Stimulated activated CD4-positive, alpha-beta T cell treated with anti-CD3 and anti-CD28 coated beads, TNF-alpha, amount 100 ng/mL, for 24 hours (primary cell): ENCODE measurements at places on chromosomes 7 and 10.

- no peak for DNase-seq
Observed at GRCh38 chr10:45589009-45589408, 83.6 kb downstream of the ZFAND4 start.

GRCh38 chr10:112143420-112143819 lies 40.1 kb downstream of the GPAM start:
- no peak for DNase-seq

- DNase-seq: no peak
Observed at GRCh38 chr7:79320741-79321473, 132.6 kb downstream of the MAGI2 start.

DNA sequence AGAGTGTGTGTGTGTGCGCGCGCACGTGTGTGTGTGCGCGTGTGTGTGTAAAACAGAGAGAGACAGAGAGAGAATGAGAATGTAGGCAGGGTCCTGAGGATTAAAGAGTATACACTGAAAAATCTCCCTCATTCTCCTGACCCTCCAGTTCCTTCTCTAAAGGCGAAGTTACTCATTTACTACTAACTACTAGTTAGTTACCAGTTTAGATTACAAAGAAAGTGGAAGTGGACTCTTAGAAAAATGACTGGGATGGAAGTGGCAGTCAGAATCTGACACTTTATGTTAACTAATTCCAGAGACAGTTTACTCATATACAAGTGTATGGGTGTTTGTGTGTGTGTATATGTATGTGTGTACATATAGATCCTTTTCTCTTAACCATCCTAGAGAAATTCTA lies 146.5 kb upstream of the LRRN3 start:
- DNase-seq: no peak

- no peak for DNase-seq
Observed at GRCh38 chr10:56212951-56213350, 148.1 kb downstream of the ZWINT start.

DNA sequence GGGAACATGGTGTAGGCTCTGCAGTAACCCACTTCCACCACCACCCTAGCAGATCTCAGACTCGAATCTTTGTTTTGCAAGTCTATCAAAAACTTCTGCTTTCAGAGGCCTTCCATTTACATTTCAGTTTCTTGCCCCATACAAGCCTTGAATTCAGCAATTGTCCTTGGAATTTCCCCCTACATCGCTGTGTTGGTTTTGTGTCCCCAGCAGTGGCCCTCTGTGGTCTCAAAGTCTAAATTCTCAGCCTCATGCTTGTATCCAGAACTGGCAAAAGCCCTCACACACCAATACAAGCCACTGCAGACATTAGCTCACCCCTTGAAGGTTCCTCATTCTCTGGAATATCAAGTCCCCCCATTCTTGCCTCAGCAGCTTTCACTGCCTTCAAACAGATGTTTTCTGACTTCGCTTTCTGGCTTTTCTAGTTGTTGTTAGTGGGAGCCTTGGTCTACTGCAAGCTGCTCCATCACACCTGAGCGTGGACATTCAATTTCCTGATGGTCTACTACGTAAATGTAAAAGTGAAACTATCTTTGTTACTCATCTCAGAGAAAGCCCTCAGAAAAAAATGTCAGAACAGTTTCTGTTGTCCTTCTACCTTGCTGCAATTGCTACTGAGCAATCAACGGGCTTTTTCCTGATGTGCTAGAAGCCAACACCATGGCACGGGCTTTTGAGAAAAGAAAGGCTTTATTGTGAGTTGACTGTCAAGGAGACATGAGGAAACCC lies 1.8 kb upstream of the NUB1 start:
- DNase-seq: no peak

GRCh38 chr10:89921403-89921802 lies 220.0 kb downstream of the KIF20B start:
- DNase-seq: no peak

- peak; percentile 22 for DNase-seq
Observed at GRCh38 chr10:100482181-100482833, 19.5 kb downstream of the WNT8B start.

GRCh38 chr7:120462991-120463390 lies 190.0 kb downstream of the KCND2 start:
- DNase-seq: no peak

DNA sequence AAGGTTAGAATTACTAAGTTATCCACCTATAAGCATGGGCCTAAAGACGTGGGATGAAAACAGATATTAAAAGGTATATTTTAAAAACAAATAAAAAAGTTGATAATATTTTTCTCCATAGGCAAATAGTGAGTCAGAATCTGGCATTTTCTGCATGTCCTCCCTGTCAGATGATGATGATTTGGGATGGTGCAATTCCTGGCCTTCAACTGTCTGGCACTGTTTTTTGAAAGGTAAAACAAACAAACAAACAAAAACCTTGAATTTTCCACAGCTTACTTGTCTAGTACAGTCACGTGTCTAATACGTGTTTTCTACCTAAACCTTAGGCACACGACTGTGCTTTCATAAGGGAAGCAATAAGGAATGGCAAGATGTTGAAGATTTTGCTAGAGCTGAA lies 17.4 kb downstream of the HBP1 start:
- DNase-seq: no peak

- DNase-seq: no peak
Observed at GRCh38 chr7:20440472-20441105, 109.9 kb downstream of the ITGB8 start.

GRCh38 chr10:117264782-117265181 lies 23.9 kb downstream of the SLC18A2 start:
- no peak for DNase-seq

- DNase-seq: peak; percentile 55
Observed at GRCh38 chr10:132185601-132186487, 904 bp upstream of the DPYSL4 start.

DNA sequence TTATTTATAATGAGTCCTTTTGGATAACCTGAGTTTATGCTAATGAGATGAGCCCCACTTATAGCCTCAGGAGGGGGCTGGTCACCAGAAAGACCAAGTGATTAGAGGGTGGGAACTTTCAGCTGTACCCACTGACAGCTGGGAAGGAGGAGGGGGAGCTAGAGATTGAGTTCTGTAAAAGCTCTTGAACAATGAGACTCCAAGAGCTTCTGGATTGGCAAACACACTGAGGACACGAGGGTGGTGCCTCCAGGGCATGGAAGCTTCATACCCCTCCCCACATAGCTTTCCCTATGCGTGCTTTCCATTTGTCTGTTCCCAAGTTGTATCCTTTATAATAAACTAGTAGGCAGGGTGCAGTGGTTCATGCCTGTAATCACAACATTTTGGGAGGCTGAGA lies 20.3 kb downstream of the MRPS24 start:
- no peak for DNase-seq

DNA sequence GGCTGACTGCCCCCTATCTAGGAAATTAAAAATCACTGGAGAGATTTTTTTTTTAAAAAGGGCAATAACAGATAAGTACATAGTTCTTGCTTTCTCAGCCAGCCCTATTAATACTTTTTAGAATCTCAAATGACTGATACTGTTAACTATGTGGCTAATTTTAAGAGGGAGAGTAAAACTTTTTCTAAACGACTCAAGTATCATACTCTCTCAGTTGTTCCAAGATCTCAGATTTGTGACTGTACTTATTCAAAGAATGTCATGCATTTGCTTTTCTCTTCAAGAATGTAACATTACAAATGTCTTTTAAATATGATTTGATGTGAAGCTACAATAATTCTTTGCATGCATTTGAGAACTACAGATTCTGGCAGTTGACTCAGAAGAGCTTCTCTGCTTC lies 55.4 kb upstream of the RAB11FIP2 start:
- DNase-seq: no peak

DNA sequence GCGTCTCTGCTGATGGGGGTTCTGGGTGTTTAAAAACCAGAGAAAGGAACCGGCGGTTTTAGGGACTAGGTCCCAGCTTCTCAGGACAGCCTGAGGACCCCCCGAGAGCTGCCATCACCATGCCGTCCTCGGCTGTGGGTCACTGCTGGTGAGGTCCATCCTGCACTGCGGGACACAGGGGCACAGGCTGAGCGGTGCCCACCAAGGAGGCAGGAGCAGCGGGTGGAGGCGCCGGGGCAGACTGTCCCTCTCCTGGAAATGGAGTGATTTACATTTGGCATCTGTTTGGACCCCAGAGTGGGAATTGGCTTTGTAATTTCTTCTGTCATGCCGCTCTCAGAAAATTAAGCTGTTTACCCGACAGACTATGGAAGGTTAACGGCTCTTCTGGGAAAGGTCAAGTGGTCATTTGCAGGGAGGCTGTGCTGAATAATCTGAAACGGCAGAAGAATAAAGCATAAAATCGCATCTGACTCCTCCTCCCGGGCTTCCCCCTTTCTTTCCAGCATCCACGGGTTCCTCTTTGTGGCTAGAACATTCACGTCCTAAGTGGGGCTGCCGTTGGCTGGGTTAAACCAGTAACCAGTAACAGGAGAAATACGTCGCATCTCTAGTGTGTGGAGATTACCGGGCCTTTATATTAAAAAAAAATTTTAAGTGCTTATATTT lies 31.7 kb downstream of the LHPP start:
- DNase-seq: no peak

DNA sequence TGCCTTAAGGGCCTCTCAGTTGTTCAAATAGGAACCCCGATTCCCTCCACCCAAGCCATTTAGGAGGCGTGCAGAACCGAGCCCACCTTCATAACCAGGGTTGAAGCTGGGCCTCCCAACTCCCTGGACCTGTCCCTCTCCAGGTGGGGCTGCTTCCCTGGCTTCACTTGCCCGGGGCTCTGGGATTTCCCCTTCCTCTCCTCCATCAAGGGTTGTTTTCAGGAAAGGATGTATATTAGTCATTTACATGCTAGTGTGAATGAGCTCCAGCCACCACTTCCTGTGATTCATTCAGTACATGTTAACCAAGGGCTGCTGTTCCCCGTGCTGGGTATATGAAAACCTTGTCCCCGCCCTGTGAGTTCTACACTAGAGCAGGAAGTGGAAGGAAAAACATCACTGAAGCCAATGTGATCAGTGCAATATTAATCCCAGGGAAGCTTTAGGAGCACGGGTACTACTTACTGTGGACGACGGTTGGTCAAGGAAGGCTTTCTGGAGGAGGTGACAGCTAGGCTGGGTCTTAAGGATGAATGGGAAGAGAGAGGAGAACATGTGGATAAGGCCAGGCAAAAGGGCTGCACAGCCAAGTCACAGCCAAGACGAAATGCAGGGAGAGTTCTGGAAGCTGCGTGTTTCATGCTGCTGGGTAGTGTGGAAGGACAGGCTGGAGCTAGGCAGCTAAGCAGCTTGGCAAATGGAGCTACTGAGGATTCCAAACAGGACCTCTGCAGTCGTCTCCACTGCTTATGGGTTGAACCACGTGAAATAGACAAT lies 150.1 kb upstream of the SHH start:
- peak; percentile 48 for DNase-seq

- no peak for DNase-seq
Observed at GRCh38 chr7:135862586-135863340, 114.2 kb upstream of the FAM180A start.

- DNase-seq: no peak
Observed at GRCh38 chr7:105337529-105337928, 51.2 kb downstream of the SRPK2 start.

DNA sequence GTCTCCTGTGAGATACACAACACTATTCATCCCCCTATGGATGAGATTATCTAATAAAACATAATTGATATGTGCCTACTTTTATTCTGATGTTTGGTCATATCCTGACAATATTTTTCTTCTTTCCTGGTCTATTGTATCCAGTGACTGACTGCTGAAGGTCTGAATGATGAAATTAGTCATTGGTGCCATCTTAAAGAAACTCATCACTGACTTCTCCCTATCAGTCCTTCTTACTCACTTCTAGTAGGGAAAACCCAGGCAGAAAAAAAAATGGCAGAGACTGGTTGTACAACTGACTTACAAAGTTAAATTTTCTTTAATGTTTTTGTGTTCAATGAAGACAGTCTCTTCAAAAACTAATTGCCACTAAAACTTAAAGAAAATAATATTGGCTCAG lies 377.4 kb downstream of the HTR7 start:
- DNase-seq: no peak

- no peak for DNase-seq
Observed at GRCh38 chr7:91288208-91288824, 24.1 kb downstream of the FZD1 start.

DNA sequence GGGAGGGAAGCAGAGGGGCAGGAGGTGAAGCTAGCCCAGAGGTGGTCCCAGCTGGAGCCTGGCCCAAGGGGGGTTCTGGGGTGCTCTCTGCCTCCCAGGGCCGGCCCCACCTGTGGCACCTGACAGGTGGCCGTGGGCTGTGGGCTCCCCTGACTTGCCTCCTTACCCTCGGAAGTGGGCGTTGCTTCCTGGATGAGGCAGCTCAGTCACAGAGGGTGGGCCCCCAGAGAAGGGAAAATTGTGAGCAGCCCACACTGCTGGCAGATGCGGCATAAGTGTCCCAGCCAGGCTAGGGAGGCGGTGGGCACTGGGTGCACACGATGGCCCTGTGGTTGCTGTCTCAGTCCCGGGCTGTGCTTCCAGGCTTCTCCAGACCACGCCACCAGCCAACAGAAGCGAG lies 118.9 kb downstream of the LRRC18 start:
- DNase-seq: no peak

GRCh38 chr7:38615665-38616064 lies 15.5 kb downstream of the AMPH start:
- DNase-seq: no peak

- no peak for DNase-seq
Observed at GRCh38 chr10:15369256-15370211, 1.6 kb downstream of the FAM171A1 start.

- DNase-seq: no peak
Observed at GRCh38 chr10:29163746-29164145, 125.1 kb upstream of the LYZL1 start.

GRCh38 chr7:122268101-122268500 lies 36.4 kb downstream of the FEZF1 start:
- DNase-seq: no peak

DNA sequence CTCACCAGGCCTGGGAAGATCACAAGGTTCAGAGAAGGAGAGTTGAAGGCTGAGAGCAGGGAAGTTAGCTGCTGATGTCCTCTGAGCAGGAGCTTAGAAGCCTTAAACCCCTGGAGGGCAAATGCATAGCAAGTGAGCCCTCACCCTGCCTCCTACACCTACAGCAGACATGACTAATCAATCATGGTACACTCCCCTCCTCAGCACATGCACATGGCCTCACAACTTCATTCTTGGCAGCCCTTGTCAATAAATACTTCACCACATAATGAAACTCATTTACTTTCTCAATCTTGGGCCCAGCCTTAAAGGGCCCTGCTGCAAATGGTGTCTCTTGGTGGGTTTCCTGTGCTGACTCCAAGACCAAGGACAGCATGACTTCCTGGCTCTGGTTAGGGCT lies 12.9 kb downstream of the MMRN2 start:
- DNase-seq: no peak

GRCh38 chr7:32179567-32179966 lies 109.4 kb upstream of the PDE1C start:
- DNase-seq: no peak
